ENCODE measurements at places on chromosomes 11 and 22.

DNA sequence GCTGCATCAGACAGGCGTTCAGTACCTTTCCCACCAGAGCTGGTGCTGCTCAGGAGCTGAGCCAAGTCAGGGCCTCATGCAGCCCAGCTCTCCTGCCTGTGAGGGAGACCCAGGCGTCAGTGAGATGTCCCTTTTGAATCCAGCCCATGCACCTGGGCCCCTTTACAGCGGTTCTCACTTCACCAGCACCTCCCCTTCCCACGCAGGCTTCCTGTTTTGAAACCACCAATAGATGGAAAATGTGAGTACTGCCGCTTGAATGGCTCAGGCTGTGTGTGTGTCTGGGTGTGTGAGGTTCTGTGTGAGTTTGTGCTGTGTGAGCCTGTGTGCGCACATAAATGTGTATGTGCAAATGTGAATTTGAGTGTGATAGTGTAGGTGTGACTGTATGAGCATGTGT is 88.4 kb downstream of the UBASH3B start:
- DNase-seq = peak; percentile 72

GRCh38 chr11:1844221-1845094 is 5.7 kb downstream of the TNNI2 start:
- no peak for DNase-seq

DNA sequence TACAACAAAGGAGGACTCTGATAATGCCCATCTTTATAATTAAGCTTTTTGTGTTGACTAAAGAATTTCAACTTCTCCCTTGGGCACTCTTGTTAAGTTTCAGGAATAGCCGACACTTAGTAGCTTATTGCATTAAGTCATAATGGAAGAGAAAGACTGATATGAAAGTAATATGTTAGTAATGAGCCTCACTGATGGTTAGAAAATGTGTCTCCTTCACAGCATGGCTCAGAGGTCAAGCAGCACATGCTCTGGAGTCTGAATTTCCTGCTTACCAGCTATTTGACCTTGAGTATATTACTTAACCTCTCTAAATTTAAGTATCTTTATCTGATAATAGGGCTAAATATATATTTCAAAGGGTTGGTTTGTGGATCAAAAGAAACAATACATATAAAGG is 39.0 kb downstream of the PDGFD start:
- DNase-seq = no peak

DNA sequence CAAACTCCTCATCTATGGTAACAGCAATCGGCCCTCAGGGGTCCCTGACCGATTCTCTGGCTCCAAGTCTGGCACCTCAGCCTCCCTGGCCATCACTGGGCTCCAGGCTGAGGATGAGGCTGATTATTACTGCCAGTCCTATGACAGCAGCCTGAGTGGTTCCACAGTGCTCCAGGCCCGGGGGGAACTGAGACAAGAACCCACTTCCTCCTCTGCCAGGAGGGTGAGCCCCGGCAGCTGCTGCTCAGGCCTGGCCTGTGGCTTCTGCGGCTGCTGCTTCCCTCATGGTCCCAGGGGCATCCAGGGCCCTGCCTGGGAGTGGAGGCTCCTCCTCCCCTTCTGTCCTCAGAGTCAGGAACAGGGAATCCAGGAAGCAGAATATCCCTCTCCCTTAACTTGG is 98.4 kb downstream of the ZNF280B start:
- DNase-seq = no peak

DNA sequence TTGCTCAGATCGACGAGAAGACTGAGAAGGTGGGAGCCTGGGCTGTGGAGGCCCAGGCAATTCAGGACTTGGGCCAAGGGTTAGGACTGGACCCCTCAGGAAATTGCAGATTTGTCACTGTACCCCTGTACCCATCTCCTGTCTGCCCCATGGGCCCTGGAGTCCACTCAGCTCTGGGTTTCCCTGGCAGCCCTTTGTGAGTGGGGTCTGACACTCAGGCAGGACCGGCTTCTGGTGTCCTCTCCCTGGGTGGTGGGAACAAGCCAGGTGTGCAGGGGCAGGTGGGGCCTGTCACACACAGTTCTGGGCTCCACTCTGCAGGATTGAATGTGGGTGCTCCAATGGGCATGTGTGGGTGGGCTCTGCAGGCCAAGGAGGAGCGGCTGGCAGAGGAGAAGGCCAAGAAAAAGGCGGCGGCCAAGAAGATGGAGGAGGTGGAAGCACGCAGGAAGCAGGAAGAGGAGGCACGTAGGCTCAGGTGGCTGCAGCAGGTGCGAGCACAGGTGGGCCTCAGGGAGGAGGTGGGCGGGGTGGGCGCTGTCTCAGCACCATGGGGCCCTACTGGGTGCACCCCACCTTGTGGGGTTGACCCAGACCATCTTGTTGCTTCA is 21.6 kb downstream of the INCENP start:
- DNase-seq = no peak

- DNase-seq = no peak
These were observed 196.4 kb downstream of the IGLL1 start for GRCh38 chr22:23383491-23384361.

DNA sequence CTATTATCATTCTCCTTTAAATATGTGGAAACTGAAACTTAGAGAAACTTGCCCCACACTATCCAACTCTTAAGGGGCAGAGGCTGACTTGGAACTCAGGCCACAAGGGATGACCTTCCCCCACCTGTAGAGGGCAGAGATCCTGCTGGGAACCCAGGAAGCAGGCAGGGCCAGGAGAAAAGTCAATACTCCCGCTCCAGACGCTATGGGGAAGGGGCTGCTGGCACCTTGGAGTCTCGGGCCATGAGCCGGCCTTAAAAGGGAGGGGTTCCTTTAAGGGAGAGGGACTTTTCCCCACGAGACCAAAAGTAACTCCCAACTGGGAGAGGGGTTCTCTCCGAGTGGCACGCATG is 620 bp upstream of the ANO5 start:
- DNase-seq = peak; percentile 18

DNA sequence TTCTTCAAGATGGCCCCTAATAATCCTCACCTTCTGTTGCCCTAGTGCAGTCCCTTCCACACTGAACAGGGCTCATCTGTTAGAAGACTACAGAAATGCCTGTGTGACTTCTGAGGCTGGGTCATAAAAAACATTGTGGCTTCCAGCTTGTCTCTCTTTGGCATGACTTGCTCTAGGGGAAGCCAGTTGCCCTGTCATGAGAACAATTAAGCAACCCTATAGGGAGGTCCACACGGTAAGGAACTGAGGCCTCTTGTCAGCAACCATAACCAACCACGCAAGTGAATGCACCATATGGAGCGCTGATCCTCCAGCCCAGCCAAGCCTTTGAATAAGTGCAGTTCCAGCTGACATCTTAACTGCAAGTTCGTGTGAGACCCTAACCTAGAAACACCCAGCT is 2.6 kb downstream of the LIPT2 start:
- DNase-seq = no peak

- DNase-seq = no peak
These were observed 13.1 kb upstream of the LYVE1 start for GRCh38 chr11:10581481-10582019.

DNA sequence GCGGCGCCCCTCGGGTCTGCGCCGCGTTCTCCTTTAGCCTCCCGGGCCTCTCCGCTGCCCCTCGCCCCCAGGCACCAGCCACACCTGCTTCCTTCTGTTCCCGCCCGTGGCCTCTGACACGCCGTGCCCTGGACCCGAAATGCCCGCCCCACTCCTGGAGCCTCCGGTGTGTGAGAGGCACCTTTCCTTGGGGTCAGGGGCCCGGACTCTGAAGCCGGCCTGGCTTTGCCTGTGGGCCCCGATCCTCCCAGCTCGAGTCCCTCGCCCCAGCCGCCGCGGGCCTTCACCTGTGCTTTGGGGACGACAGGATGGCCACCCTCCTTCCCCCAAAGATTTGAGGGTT is 661 bp upstream of the CDPF1 start:
- no peak for DNase-seq

DNA sequence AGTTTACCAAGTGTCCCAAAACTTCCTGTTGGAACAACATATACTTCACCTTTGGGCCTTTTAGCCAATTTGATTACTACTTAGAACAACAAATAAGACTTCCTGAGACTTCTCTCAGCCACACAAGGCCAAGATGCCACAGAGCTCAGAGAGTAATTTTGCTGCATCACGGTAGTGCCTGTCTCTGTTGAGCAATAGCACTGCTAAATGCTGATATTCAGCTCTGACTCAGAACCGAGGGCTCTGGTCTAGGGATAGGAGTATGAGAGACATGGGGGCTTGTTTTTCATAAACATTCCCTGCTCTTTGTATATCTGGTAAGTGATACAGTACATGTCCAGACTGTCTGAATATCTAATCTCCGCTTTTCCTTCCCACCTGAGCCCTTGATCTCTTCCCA is 260.4 kb upstream of the ARHGAP20 start:
- DNase-seq = no peak

DNA sequence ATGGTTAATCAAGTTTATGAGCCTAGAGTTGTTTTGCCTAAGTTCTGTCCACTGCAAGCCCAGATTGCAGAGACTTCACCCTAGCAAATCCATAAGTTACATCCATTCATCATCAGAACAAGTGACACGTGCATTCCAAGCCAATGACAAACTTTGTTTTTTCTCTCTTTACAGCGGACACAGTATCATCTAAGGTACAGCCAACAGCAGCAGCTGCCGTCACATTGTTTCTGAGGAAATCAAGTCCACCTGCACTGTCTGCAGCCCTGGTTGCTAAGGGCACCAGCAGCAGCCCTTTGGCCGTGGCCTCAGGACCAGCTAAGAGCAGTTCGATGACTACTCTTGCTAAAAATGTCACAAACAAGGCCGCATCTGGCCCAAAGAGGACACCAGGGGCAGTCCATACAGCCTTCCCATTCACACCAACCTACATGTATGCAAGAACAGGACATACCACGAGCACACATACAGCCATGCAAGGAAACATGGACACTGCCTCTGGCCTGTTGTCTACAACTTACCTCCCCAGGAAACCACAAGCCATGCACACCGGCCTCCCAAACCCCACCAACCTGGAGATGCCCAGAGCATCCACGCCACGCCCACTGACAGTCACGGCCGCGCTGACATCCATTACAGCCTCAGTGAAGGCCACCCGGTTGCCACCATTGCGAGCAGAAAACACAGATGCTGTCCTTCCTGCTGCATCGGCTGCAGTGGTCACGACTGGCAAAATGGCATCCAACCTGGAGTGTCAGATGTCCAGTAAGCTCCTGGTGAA is 155.8 kb downstream of the C11orf91 start:
- DNase-seq = no peak

GRCh38 chr22:19678949-19679521 is 35.3 kb upstream of the SEPTIN5 start:
- DNase-seq = no peak

DNA sequence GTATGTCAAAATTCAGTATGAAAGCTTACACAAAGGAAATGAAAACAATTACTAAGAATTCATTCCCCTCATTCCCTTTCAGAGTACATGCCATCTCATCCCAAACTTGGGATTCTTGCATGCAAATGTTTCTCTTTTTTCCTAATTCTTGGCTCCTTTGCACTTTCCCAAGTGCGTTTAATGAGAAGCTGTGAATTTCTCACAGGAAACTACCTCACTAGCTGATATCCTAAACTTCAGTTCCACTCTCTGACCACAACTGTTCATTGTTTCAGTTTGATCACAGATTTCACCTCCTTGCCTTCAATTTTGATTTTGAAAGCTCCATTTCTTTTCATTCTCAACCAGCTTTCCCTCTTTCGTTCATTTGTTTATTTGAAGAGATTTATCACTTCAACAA is 5.9 kb upstream of the ARL14EP start:
- DNase-seq = no peak

DNA sequence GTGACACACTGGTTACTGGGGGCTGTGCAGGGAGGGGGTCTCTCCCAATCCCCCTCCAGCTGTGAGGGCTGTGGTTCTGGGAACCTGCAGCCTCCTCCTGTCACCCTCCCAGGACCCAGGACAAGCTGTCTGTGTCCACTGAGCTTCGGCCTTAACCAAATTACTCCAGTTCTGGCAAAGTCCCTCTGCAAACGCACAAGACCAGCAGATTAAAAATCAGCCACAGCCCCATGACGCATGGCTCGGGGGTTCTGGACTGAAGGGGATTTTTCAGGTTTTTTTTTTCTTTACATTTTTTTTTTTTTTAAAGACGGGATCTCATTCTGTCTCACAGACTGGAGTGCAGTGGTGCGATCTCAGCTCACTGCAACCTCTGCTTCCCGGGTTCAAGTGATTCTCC is 32.2 kb upstream of the A4GALT start:
- peak; percentile 71 for DNase-seq

- no peak for DNase-seq
These were observed 41.3 kb downstream of the ABTB2 start for GRCh38 chr11:34316347-34317035.

All from GM10248 (cell line).